Ecto neural progenitor cell (in vitro differentiated cells): ENCODE measurements at places on chromosomes 4 and X.

GRCh38 chr4:104967034-104967401 is 179.7 kb upstream of the TET2 start:
- no peak for DNase-seq

DNA sequence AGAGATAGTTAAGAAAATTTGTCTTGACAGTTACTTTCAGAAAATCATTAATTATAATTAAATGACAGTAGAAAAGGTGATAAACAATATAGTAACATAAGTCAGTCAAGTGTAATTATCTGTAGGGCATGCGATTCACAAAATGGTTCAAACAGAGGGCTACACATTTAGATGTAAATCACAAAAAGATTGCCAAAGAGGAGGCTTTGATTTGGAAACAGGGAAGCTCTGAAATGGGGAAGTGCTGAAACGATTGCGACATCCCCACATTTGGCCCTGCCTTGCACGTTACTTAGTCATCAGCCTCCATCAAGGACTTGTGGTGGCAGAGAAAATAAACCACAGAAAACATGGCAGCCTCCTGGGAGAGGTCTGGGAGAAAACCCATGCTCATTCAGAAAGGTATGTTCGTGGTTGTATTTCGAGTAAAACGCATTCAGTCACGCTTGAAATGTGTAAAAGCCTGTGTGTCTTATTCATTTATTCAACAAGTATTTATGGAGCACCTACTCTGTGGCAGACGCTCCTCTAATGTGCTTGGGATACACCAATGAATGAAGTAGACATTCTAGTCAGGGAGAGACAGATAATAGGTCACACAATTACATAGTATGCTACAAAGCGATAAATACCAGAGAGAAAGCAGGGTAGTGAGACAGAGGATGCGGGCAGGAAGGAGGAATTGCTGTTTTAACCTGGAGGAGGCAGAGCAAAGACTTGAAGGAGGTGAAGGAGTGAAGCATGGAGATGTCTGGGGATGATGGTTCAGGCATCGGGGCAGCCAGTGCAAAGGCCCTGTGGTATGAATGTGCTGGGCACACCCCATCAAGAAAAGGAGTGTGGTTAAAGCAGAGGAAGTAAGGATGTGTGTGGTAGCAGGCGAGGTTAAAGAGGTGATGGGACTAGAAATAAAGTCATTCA is 7.8 kb downstream of the RBM47 start:
- DNase-seq, result no peak

DNA sequence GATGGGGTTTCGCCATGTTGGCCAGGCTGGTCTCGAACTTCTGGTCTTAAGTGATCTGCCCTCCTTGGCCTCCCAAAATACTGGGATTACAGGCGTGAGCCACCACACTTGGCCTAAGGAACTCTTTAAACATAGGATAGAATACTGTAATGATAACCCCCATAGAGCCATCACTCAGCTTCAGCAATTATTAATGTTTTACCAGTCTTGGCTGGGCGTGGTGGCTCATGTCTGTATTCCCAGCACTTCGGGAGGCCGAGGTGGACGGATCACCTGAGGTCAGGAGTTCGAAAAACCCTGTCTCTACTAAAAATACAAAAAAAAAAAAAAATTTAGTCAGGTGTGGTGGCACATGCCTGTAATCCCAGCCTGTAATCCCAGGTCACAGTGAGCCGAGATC is 15.1 kb downstream of the EIF2S3 start:
- DNase-seq, result no peak

DNA sequence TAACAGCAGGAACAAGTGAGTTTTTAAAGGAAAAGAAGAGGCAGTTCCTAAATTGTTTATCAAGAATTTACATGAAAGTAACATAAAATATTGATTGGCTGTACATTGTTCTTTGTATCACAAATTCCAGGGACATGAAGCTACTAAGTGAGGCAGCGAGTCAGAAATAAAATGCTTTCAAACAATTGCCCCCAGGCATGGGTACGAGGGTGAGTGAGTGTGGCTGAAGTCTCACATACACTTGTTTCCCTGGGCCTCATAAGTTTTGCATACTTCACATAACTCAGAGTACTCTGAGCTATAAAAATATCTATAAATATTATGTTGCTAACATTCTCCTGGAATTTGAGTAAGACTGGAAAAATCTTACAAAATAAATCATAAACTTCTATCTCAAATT is 511.6 kb upstream of the PRKX start:
- no peak for DNase-seq
